ENCODE measurements at places on chromosomes 4 and X. TPM values are rescaled to one million over a fixed set of nuclear protein-coding genes. Genes with fewer than 3 reads are reported as not detected.

DNA sequence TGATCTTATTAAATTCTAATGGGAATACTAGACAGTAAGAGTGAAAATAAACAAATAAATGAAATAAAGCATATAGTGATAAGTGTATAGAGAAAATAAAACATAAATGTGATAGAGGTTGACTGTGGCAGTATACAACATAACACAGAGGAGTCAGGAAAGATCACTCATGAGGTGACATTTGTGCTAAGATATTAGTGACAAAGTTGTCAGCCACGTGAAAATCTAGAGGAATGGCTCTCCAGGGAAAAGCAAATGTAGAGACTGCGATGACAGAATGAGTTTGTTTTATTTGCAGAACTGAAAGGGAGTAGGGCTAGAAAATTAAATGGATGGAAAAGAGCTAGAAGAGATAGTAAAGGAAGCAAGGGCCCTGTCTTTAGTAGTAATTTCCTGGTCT, 72.8 kb upstream of the GABRA2 start:
- no peak for DNase-seq

GRCh38 chr4:129446074-129446473, 350.1 kb downstream of the C4orf33 start:
- DNase-seq = no peak

DNA sequence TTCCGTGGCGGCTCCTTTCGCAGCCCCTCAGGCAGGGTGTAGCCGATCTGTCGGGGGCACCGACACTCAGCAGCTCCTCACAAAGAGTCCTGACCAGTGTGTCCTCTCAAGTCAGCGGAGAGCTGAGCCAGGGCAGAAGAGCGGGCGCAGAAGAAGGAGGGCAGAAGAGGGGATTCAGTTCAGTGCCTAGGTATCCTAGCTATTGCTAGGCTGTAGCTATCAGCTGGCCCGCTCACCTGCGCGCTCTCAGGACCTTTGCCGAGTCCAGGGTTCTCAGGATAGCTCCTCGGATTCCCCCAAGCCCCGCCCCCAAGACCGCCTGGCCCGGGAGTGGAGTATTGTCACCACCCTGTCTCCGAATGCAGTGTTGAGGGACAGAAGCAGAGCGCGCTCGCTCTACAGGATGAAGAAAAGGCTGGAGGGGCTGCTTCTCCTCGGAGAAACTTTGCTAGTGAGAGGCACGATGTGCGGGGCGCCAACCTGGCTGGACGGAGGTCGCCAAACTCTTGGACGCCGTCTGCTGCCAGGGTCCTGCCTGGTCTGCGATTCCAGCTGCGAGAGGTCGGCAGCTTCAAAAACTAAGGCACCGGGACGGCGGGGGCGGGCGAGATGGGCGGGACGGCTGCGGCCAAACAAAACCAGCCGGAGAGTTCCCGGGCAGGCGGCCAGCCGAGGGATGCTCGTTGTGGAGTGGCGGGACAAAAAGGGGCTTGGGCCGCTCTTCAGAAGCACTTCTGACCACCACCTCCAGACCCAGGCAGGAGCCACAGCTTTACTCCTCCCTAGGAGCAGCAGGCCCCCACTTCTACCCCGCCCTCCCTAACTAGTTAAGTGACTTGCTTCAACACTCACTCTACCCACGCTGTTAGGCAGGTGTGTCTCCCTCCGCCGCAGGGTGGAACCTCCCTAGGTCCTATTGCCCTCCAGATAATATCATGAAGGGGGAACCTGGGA, at the start of gene XKRX:
Gene XKRX, minus strand, starts transcription at position 258 of the 954 bp plus-strand sequence. CDS start 613 bp downstream, outside the sequence.
- DNase-seq = no peak

GRCh38 chrX:40079572-40079971, 18.2 kb downstream of the BCOR start:
- no peak for DNase-seq

- no peak for DNase-seq
These were observed 33.3 kb upstream of the HPF1 start for GRCh38 chr4:169791062-169791461.

- DNase-seq = no peak
These were observed 728 bp downstream of the DCAF12L2 start for GRCh38 chrX:126165401-126165720.

GRCh38 chr4:8255698-8256441, 13.7 kb upstream of the HTRA3 start:
- no peak for DNase-seq

GRCh38 chr4:180285796-180286195, 1957.4 kb upstream of the TENM3 start:
- no peak for DNase-seq

- DNase-seq = no peak
These were observed 329.7 kb downstream of the UNC5C start for GRCh38 chr4:95219109-95219508.

DNA sequence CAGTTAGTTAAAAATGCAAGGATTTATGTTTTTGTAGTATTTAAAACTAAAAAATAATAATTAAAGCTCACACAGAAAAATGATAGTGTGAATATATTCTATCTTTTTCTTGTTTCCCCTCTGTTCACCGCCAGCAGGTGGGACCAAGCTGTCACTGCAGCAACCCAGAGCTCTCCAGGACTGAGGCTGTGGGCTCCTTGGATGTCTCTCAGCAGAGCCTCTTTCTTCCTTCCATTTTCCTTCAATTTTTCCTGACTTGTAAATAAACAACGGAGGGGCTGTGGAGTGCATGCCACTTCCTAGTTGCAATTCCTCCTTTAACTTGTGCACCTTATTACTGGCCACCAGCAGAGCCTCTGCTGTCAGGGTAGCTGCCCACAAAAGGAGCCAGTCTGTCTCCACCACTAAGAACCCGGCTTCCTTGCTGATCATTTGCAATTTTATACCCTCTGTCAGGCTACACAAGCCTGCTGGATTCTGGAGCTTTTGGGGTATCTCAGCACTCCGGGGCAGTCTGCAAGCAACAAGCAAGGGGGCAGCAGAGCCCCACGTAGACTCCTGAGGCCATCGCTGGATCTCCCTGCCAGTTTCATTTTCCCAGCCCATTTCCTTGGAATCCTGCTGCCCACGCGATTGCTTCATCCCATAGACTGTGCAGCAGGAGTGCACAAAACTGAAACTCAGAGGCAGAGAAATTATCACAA, 1467.4 kb downstream of the C4orf33 start:
- DNase-seq = no peak

DNA sequence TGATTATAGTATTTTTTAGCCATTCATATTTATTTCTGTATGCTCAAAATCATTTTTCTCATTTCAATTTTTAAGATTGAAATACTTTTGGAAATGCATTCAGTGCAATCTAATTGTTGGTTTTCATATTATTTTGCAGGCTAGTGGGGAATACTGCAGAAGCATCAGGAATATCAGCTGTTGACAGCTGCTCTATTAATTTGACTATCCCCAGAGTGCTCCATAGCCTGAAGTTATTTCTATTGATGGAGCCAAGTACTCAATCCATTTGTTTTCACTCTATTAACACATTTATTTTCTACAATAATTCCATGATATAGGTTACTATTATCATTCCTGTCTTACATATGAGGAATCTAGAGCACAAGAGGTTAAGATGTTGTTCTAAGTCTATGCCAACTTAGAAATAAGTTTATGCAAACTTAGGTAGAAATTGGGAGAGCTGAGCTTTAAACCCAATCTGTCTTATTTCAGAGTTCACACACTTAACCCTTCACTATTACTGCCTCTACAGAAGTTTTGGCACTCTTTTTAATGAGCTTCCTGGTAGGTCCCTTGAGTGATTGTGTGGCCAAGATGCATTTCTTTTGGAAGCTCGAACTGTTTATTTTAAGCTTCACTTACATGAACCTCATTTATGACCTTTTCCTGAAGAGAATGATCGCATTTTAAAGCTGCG, 65.6 kb upstream of the PCDH18 start:
- no peak for DNase-seq

- DNase-seq = no peak
These were observed 5.8 kb downstream of the CCKAR start for GRCh38 chr4:26484516-26484915.

- no peak for DNase-seq
These were observed 37.9 kb downstream of the RBBP7 start for GRCh38 chrX:16832301-16832700.

DNA sequence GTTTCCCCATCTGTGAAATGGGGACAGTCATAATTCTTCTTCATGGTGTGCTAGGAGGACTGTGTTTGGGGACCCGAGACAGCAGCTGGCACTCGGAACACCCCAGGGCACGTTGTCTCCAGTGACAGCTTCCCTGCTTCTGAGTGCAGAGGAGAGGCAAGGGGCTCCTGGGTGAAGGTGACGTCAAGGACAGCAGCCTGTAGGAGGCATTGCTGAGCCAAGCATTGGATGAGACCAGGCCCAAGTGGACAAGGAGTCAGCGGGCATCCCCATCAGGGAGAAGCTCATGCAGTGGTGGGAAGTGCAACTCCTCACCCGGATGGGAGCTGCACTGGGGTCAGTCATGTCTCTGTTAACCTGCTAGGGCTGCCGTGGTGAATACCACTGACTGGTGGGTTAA, 46.1 kb downstream of the EVC start:
- DNase-seq = no peak

GRCh38 chrX:16014171-16014570, 109.2 kb upstream of the GRPR start:
- no peak for DNase-seq

GRCh38 chr4:181964731-181965130, 278.5 kb upstream of the TENM3 start:
- DNase-seq = no peak

- no peak for DNase-seq
These were observed 25.9 kb upstream of the HMX1 start for GRCh38 chr4:8897251-8898167.

- peak; percentile 69 for DNase-seq
These were observed 4.3 kb upstream of the HAUS7 start for GRCh38 chrX:153474718-153475117.

DNA sequence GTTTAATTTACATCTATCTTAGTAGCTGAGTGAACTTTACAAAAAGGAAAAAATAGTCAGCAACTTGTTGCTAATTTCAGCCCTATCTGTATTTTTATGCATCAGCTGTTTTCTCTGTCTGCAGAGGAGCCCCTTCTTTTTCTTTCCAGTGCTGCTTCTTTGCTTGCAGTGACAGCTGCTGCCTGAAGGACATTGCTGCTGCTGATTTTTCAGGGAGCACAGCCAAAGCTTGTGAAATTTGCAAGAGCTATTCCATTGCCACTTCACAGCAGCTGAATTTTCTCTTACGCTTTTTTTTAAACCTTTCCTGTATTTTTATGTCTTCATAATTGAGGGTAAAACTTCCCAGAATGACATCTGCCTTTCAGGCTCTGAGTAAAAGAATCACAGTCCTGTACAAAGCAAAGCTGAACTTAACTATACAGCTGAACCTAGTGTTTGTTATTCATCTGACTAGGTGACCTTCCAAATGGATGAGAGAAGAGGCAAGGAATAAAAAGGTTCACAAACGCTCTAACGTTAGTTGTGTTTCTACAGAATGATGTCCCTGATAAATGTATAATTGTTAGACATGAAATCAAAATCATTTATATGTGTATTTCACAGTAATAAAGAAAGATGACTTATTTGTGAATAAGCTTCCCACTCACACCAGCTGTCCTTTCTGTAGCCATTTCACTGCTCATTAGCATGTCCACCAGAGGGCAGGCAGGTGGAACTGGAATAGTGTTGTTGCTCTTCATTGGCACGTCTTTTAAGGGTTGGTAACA, 541.4 kb downstream of the ADGRL3 start:
- no peak for DNase-seq

DNA sequence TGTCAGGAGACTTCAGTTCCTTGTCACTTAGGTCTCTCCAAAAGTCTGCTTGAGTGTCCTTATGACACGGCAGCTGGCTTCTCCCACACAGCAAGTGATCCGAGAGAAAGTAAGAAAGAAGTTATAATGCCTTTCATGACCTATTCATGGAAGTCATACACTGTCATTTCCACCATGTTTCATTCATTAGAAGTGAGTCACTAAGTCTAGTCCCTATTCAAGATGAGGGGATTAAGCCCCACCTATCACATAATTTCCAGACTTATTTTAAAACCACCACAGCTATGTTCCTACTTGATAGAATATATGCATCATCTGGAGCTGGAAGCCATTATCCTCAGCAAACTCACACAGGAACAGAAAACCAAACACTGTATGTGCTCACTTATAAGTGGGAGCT, 25.2 kb upstream of the COL25A1 start:
- no peak for DNase-seq

- no peak for DNase-seq
These were observed 740 bp upstream of the NPY2R start for GRCh38 chr4:155207534-155208257.

- no peak for DNase-seq
These were observed 12.1 kb downstream of the CXCL8 start for GRCh38 chr4:73752424-73752823.

DNA sequence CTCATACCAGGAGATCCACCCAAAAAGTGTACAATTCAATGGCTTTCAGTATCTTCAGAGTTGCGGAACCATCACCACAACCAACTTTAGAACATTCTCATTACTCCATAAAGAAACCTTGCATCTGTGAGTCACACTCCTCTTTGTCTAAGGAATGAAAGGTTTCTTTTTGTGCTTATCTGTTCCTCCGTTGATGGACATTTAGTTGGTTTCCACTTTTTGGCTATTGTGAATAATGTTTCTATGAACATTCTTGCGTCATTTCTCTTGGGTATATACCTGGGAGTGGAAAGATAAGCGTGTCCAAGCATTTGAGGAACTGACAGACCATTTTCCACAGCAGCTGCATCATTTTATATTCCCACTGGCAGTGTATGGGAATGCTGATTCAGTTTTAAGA, 10.6 kb downstream of the FAM184B start:
- DNase-seq = no peak

DNA sequence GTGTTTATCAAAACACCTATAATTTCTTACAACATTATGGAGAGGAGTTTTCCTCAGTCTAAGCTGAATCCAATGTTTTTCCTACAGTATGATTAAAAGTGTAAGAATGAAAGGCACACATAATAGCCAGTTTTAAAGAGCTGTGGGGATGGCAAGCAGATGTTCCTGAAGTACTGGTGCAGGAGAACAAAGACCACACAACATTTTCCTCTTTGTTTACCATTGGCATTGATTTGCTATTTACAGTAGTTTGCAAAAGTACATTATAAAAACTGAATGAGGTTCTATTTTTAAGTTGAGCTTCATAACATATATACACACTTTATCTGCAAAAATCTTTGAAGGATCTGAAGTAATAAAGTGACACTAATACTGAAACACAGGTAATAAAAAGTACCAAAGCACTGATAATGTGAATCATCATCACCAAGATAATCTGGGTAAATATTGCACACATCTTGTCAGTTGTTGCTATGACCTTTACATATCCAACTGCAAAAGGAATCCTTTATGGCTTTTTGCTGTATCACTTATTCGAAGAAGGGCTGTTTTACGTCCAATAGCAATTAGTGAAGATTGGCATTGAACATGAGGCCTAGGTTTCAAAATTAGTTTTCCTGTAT, 22.5 kb downstream of the TCEAL1 start:
- no peak for DNase-seq

DNA sequence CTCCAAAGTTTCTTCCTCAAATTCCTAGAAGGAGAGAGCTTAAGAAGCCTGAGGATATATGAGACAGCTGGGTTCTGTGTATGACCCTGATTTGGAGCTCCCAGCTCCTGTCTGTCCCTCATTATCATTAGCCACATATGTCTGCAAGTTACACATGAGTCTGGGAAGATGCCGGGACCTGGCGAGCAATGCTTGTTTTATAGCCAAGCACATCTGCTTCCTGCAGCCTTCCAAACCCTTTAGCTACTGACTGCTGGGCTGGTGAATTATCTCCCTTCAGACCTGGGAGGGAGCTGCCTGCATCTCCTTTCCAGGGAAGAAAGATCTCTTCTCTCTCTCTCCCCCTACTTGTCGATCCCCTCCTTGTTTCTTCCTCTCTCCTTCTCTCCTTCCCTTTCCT, 556.7 kb upstream of the BOD1L1 start:
- no peak for DNase-seq

Gene RTL9
- total RNA-seq = not detected

Gene DCAF4L1
- 0.36 TPM for total RNA-seq

Gene TMEM154
- 86.5 TPM for total RNA-seq

Gene OPN1MW3
- total RNA-seq = not detected

Gene ATP8A1
- total RNA-seq = 12.5 TPM
